ENCODE measurements at places on chromosomes 6 and 20.

- no peak for DNase-seq
Observed at GRCh38 chr6:105783333-105783935, 302.7 kb upstream of the PRDM1 start.

DNA sequence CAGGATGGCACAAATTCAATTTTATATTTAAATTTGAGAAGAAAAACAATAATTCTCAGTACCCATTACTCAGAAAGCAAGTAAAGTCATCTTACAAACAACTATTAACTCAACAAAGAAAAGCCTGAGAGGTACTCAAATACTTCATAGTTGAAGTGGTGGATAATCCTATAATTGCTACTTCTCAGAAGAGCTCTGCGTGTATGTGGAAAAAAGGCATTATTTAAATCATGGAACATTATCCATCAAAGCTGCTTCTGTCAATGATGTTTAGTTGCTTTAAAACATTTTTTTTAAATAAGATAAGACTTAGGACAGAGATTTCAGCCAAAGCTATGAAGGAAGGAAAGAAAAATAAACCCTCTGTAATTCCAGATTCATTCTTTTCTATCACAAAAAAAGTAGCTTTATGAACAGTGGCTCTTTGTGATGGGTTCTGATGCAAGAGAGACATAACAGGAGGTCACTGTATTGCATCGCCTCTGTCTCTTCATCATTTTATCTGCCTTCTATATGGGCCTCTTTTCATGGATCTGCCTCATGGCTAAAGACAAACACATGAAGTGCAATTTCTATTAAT, 367.9 kb upstream of the SLC35B3 start:
- no peak for DNase-seq

DNA sequence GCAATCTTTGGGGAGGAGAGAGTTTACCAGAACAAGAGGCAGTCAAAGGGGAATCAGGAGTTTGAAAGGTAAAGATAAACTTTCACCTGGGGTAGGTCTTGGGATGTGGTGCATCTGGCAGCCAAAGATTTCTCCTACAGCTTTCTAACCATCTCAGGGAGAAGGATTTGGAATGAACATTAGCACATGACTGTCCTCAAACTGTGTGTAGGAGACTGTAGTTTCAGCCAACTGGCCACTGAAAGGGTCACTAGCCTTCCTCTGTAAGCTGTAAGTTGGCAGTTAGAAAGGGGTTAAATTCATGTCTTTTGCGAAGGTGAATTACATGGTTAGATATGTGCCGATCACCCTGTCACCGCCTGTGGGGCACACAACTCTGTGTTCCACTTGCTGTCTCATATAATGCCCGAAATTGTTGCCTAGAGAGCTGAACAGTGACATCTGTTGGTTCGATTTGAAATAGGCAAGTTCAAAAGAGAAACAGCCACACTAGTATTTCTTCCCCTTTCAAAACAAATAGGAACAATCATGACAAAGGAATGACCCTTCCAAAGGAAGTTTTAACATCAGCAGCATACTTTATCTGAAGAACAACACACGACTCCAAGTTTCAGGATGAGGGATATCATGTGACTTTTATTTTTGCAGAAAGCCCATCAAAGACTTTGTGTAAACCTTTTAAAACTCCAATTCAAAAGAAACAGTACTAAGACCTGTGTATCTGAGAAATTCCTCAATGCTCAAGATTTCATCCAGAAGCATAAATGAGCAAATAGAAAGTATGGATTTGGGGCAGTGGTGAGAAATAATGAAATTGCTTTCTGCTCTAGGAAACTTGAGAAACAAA, 1.1 kb upstream of the OPN5 start:
- DNase-seq = peak; percentile 50

GRCh38 chr6:132252113-132252512, 149.2 kb downstream of the MOXD1 start:
- no peak for DNase-seq

- no peak for DNase-seq
Observed at GRCh38 chr6:16735014-16735413, 26.2 kb downstream of the ATXN1 start.

DNA sequence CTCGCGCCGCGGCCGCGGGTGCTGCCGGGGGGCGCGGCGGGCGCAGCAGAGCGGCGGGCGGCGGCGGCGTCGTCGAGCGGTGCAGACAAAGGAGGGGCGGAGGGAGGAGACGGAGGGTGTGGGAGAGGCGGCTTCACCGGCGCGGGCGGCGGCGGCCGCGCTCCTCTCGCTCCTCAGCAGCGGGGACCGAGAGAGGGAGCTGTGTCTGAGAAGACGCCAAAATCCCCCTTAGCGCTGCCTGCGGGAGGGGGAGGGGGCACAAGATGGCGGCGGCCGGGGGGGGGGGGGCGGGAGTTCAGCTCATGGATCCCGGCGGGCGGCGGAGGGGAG, 296 bp downstream of the ADNP start:
- DNase-seq = no peak

DNA sequence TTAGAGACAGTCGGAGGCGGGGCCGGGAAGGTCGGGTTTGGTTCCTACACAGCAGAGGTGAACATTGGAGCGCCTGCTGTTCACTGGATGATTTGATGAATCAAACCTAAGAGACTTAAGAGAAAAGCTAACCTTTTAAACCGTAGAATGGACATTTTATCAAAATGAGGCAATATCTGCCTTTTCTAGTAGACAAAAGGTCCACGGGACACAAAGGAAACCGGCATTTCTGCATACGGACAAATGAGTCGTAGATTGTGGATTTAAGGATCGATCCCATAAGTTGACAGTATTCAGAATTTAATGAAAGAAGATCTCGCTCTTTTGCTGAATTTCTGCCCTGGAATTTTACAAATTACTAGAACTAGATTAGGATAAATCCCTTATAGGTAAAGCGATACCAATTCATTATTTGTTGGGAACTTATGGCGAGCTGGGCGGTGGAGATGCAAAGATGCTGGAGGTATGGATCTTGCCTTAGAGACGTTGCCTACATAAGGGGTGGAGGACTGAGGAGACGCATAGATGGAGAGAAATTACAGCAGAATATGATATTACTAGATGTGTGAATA, 400 bp downstream of the PAK1IP1 start:
- no peak for DNase-seq

DNA sequence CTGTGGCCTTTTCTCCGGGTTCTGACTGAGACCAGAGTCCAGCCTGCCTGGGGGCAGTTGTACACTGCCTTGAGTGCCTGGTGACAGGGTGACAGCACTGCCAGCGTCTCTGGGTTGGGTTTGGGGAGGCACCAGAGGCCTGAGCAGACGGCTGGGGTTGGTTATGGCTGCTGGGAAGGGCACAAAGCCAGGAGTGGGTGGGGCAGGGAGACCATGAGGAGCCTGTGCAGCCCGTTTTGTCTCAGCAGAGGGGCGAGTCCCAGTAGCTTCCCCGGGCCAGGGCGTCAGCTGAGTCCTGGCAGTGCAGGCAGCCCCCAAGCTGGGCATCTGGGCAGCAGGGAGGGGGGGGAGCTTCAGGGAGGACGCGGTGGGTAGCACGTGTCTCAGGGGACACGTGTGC, 15.3 kb upstream of the SULF2 start:
- no peak for DNase-seq

GRCh38 chr6:155881826-155882526, 426.3 kb upstream of the NOX3 start:
- no peak for DNase-seq

DNA sequence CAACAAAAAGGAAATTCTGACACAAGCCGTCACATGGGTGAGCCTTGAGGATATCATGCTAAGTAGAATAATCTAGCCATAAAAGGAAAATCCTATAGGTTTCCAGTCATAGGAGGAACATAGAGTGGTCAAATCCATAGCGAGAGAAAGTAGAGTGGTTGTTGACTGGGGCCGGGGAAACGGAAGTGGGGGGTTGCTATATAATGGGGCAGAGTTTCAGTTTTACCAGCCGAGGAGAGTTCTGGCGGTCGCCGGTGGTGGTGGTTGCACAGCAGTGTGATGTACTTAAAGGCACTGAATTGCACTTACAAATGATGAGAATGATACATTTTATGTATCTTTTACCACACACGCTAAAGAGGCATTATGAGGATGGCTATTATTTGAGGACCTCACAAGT, 4.9 kb downstream of the GPR31 start:
- no peak for DNase-seq

- no peak for DNase-seq
Observed at GRCh38 chr20:37575884-37576283, 48.2 kb upstream of the BLCAP start.

DNA sequence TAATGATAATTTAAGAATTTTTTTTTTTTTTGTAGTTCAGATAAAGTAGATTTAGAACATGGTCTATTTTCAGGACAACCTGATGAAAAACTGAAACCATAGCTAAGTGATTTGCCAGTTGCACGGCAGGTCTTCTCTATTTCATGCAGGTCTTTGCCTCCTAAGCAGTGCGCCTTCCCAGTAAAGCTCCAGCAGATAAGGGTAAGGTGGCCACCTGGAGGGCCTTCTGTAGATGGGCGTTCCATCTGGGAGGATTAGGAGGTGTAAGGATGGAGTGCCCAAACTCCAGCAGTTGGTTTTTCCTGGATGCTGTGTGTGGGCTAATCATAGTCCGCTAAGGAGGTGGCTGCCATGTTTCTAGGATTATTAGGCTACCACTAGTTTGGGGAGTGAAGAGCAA, 107.1 kb downstream of the ARID1B start:
- DNase-seq = no peak

DNA sequence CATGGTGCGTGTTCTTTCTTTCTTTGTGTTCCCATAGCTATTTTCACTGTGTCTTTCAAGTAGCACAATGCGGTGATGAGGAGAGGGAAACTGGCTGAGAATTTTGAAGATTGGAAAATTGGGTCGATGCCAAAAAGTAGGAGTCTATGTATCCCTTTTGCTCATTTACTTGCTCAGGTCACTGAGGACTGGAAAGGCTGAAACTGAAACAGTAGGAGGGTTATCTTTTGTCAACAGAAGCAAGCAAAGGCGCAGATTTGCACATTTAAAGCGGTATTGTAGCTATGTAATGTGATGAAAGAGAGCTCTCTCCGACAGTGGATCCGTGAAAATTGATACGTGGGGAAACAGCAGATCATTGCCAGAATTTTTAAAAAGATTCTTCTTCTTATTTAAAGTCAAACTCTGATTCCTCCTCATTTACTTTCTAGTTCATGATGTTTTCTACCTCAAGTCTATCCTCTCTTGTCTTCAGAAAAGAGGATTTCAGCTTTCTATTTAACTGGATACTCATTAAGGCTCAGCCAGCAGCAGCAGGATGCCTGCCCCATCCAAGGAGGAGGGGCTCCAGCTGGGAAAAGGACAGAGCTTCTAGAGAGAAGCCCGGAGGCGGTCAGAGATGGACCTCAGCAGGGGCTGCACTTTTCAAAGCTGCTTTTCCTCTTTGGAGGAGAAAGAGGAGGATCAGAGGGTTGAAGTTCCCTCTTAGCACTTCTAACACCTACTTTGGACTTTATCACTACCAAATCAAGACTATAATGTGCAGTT, 15.9 kb upstream of the FYN start:
- DNase-seq = no peak

GRCh38 chr6:11251553-11252360, 19.3 kb upstream of the NEDD9 start:
- DNase-seq = peak; percentile 35

- DNase-seq = no peak
Observed at GRCh38 chr6:88167352-88167937, 1.3 kb upstream of the CNR1 start.
